ENCODE measurements at places on chromosomes 11 and 22.
A peak's percentile ranks its signal among the peaks of the same experiment; 100 is the strongest.

- no peak for DNase-seq
Observed at GRCh38 chr22:37228106-37229011, 15.7 kb downstream of the RAC2 start.

DNA sequence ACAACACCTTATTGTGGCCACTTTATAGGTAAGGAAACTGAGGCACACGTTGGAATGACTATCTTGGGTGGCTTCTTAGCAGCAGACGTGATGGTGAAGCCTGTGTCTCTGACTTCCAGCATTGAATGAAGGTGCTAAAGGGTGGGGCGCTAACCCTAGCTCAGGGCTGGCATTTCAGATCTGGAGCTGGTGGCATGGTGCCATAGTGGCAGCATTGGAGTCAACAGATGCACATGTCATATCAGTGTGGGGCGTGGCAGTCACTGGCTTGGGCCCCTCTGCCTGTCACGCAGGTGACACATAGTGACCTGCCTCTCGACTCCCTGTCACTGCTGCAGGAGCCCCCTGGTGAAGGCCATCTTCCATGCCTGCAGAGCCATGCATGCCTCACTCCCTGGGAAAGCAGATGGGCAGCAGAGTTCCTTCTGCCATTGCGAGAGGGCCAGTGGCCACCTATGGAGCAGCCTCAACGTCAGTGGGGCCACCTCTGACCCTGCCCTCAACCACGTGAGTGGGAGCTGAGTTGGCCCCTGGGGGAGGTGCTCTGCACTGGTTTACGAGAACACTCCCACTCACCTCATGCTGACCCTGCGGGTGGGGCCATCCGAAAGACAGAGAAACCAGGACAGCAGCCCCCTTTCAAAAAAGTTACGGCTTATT lies 14.8 kb downstream of the SHISA8 start:
- no peak for DNase-seq

DNA sequence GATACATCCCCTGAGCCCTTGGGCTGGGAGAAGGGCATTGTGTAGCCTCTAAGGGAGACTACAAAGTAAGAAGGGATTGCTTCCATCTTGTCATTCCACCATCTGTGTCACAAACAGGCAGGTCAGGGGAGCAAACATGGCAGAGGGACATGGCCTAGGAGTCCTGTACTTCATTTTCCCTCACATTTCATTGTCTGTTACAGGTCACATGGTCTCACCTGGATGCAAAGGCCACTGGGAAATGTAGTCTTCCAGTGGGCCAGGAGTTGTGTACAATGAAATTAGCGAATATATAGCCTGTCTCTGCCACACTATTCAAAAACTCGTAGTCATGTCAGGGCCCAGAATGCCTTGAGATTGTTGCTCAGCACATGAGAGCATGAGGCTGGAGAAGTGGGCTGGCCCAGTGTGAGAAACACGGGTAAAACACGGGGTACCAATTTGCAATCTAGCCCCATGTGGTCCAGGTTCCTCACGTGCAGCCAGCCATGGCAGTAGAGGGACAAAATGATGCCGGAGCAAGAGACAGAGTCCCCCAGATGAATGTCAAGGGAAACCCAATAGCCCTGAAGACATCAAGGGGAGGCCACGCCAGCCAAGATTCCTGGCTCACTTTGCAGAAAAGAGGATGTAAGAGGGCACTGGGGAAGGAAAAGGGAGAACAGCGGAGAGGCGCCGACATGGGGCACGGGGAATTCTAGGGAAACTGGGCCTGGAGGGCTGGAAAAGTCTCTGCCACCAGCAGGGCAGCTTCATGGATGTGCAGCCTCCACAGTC lies 47.7 kb upstream of the EMID1 start:
- peak; percentile 29 for DNase-seq

DNA sequence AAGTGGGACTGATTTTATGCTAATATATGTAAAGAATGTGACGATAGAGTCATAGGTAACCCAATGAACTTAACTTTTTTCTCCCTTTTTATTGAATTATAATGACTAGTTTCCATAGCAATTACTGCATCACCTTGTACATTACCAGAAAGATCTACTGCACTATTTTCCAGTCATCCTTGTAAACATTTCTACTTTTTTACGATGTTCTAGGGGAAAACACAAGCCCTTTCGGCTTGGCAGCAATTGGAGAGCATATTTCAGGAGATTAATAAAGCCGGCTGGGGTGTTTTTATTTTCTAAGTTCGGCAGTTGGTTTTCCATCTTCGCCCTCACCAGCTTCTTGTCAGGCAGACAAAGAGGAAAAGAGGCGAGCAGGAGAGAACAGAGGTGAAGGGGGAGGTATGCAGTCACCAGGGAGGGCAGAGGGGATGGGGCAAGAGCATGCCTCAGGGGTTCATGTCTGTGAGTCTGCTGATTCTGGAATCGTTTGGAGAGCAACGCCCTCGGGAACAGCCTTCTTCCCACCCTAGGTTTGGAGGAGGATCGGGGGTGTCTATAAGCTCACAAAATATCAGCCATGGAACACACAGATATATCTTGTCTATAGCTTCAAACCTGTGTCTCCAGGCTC lies 476.4 kb downstream of the MIAT start:
- DNase-seq: no peak

DNA sequence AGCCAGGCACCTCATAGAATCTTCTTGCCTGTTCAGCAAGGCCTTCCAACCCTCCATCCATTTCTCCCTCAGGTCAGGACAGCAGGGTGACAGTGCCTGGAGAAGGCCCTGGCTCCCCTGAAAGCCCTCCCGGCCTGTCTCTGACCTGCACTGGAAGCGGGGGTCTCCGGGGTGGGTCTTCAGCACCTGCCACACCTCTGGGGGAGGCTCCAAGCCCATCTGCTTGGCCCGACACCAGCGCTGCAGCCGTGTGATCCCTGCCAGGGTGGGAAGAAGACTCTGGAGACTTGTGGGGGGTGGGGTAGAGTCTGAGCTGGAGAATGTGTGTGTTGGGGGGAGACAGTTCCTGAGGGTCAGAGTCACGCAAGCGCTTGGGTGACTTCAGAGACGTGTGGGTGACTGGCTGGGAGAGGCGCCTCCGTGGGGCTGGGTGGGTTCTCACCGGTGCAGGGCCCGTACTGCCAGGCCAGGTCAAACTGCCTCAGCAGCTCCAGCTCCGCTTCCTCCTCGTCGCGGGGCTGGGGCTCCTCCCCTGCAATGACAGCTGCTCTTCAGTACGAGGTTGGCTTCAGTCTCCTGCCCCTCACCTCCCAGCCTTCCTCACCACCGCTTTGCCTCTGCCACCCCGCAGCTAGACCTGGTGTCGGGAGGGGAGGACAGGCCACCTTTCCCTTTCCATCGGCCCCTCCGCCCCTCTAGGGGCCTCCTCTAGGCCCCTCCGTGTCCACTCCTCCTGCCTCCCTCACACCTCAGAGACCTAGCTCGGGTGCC lies 615 bp downstream of the POLD4 start:
- peak; percentile 83 for DNase-seq

DNA sequence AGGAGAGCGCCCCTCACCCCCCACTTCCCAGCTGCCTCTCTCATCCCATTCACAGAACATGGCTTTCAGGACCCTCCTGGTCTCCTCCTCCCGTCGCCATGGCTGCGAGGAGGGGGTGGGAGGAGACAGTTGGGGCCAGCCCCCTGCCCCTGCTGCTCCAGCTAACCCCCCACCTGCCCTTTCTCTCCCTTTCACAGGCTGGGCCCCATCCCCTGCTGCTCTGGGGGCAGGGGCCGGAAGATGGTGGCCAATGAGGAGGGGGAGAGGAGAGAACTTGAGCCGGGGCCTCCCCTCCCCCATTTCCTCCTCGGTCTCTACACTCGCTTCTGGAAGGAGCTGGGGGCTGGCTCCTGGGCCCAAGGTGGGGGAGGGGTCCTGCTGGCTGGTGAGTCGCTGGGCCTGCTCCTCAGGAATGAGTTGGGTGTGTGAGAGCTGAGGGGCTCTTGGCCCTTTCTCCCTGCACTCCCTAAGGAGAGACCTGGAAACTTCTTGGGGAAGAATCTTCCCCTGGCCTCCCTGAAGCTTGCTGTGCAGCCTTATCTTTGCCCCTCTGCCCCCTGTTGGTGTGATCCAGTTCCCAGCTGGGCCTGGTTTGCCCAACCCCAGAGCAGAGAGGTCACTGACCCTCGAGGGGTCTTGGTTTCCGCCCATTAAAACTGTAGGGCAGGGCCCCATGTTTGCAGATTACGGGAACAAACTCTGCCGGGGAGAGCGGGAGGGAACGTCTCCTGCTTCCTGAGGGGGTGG lies 10.2 kb downstream of the YPEL4 start:
- no peak for DNase-seq

- DNase-seq: no peak
Observed at GRCh38 chr11:111205632-111206385, 39.7 kb upstream of the POU2AF2 start.

GRCh38 chr11:113112307-113112706 lies 151.1 kb downstream of the NCAM1 start:
- DNase-seq: no peak

DNA sequence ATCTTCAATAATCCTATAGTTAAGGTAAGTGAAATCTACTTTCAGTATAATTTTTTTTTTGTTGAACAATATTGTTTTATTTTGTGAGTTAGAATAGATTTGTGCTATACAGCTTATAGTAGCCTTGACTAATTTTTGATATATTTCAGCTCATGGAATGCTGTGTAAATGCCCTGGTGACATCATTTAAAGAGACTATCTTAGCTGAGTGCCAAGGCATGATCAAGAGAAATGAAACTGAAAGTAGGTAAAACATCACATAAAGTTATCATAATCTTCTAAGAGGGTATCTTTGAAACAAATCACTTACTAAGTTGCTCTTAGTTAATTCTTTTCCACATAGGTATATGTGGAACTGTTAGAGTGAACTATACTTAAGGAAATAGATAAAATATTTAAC lies 51.4 kb upstream of the ACAT1 start:
- DNase-seq: no peak

DNA sequence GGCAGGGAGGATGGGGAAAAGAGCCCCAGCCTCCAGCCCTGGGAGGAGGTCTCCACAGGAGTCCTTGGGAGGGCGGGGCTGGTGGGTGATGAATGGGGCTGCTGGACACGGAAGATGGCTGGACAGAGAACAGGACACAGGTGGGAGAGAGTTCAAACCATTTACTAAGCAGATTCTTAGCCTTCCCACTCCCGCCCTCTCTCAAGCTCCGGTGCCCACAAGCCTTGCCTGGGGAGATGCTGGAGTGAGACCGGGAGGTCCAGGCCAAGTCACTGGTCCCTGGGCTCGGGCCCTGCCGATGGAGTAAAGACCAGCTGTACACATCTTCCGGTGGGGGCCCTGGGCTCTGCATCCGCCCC lies 1.4 kb downstream of the CLDN5 start:
- DNase-seq: no peak

DNA sequence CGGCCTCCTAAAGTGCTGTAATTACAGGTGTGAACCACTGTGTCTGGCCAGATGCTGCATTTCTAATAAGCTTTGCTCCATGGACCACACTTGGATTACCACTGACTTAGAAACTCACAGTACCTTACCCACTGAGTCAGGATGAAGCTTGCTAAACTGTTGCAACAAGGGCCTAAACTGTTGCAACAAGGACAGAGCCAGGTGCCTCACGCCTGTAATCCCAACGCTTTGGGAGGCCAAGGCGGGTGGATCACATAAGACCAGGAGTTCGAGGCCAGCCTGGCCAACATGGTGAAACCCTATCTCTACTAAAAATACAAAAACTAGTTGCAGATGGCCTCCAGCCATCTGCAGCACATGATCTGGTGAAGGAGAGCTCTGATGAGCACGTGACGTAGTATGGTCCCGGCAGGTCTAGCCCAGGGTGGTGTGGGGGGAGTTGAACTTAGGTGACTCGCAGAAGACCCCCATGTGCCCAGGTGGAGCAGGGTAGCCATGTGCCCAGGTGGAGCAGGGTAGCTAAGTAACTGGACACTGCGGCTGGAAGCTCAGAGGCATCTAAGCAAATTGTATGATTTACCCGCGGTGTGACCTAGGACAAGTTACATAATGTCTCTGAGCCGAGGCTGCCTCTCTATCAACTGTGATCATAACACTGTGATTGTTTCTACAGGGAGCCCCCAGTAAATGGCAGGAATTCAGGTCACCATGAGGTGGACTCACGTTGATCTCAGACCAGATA lies 8.4 kb downstream of the SLC25A45 start:
- no peak for DNase-seq

DNA sequence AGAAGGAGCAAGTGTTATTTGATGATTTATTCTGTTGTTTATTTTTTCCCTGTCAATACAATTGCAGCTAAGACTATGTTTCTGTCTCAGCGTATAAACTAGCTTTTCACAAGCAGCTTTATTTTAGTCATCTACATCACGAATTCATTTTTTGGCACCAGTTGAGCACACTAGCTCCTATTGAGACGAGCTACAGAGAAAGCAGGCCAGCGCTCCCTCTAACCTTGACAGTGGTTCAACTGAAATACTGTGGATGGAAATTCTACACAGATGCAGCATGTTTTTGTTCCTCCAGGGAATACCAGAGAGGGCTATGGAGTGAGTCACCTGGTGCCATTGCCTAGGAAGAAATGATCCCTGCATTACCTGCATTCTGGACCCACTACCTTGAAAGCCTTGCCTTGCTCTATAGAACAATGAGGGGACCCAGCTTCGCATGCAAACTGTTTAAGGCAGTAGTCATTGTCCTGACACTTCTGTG lies 108.2 kb upstream of the ARHGAP42 start:
- DNase-seq: no peak

DNA sequence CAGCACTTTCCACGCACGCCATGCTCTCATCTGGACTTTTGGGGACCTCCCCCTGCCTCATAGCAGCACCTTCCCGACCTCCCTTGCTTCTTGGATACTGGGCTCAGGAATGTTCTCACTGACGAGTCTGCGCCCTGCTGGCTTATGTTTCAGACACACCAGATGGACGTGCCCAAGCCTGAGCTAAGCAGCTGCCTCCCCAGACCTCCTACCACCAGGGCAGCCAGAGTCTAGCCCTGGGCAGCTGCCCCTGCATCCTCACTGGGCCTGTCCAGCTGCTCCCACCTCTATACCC lies 13.2 kb upstream of the RGL4 start:
- no peak for DNase-seq

GRCh38 chr11:27468209-27468994 lies 4.2 kb downstream of the LGR4 start:
- no peak for DNase-seq

- peak; percentile 73 for DNase-seq
Observed at GRCh38 chr22:24434471-24435322, 7.3 kb downstream of the ADORA2A start.

GRCh38 chr11:60485987-60486386 lies 6.6 kb upstream of the MS4A12 start:
- DNase-seq: no peak

GRCh38 chr11:28834877-28835276 lies 726.7 kb downstream of the METTL15 start:
- no peak for DNase-seq

DNA sequence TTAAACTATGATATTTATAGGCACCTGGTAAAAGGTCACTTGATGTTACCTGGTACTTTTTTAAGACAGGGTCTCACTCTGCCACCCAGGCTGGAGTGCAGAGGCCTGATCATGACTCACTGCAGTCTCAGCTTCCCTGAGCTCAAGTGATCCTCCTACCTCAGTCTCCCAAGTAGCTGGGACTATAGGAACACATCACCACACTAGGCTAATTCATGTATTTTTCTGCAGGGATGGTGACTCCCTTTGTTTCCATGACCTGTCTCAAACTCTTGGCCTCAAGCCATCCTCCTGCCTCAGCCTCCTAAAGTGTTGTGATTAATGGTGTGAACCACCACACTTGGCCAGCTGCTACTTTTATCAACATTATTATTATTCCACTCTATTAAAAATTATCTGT lies 47.6 kb downstream of the OR4C45 start:
- no peak for DNase-seq

GRCh38 chr22:45677063-45677462 lies 5.4 kb downstream of the ATXN10 start:
- DNase-seq: no peak

GRCh38 chr11:2583605-2583958 lies 116.2 kb downstream of the KCNQ1OT1 start:
- no peak for DNase-seq
